ENCODE measurements at places on chromosomes 12 and 14.

DNA sequence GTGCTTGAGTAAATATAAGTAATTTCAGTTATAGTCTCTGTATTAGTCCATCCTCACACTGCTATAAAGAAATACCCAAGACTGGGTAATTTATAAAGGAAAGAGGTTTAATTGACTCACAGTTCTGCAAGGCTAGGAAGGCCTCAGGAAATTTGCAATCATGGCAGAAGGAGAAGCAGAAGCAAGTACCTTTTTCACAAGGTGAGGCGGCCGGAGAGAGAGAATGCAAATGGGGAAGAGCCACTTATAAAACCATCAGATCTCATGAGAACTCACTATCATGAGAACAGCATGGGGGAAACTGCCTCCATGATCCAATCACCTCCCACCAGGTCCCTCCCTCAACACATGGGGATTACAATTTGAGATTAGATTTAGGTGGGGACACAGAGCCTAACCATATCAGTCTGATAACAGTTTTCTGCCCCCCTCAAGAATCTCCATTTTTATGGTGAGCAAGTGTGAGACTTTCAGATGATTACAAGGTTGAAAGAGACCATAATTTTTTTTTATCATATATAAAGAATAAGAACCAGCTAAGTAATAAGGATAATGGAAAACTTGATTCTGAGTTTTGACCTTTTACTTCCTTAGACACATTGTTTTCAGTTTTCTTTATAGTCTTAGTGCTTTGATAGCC is 35.6 kb downstream of the LEMD3 start:
- H3K4me1 ChIP-seq = no peaks in the 10 kb centered on the region
- H3K27me3 ChIP-seq = no peaks in the 10 kb centered on the region
- no peak overlapping the region for H3K27ac ChIP-seq

GRCh38 chr14:49892301-49892635 is 614 bp upstream of the ARF6 start:
- peak overlapping the region; percentile 92 for H3K4me3 ChIP-seq
- DNase-seq = peak; percentile 87
- H3K27me3 ChIP-seq = no peaks in the 10 kb centered on the region
- H3K27ac ChIP-seq = peak overlapping the region; percentile 99

GRCh38 chr14:19823765-19824164 is 20.2 kb downstream of the OR4N2 start:
- H3K27ac ChIP-seq = no peak overlapping the region
- DNase-seq = no peak
- H3K4me1 ChIP-seq = no peaks in the 10 kb centered on the region
- no peaks in the 10 kb centered on the region for H3K36me3 ChIP-seq

- H3K27ac ChIP-seq = no peak overlapping the region
- no peak overlapping the region for H3K4me3 ChIP-seq
- no peaks in the 10 kb centered on the region for H3K27me3 ChIP-seq
- H3K4me1 ChIP-seq = peaks cover 5% of the 10 kb centered on the region
Measured at GRCh38 chr12:31663576-31663975, 4.1 kb downstream of the ETFBKMT start.

- no peaks in the 10 kb centered on the region for H3K4me1 ChIP-seq
- no peaks in the 10 kb centered on the region for H3K36me3 ChIP-seq
- no peak overlapping the region for H3K27ac ChIP-seq
- no peak overlapping the region for H3K4me3 ChIP-seq
- DNase-seq = no peak
- H3K27me3 ChIP-seq = no peaks in the 10 kb centered on the region
Measured at GRCh38 chr12:127998988-127999387, 268.0 kb upstream of the TMEM132C start.

GRCh38 chr14:34981743-34982420 is 910 bp upstream of the SRP54 start:
- H3K36me3 ChIP-seq = no peaks in the 10 kb centered on the region

DNA sequence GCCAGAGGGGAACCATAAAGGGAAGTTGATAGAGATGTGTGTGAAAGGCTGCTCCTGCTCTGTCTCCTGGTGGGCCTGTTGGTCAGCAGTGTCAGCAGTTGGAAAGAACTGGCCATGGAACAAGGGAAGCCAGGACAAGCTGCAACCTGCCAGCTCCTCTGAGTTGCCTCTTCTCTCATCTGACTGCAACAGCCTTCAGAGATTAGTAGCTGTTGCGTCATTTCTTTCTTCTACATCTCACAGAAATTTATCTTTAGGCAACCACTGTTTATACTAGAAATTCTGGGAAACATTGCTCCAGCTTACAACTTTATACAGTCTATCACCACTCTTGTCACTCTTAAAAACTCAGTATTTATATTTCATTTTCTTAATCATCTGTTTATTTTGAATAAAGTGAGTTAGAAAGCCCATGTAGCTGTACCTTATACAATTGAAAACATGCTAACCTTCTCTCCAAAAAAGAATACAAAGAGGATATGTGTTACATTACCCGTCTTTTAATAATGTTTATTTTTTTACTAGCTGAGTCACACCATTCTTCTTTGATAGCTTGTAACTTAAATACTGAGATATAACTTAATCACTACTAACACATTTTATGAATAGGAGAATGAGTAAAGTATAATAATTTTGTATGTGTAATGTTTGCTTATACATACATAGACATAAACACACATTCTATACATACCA is 224.2 kb downstream of the LRFN5 start:
- H3K27ac ChIP-seq = no peak overlapping the region
- DNase-seq = no peak
- no peaks in the 10 kb centered on the region for H3K4me1 ChIP-seq

GRCh38 chr12:131101006-131101405 is 147.3 kb downstream of the ADGRD1 start:
- no peak overlapping the region for H3K27ac ChIP-seq
- H3K27me3 ChIP-seq = no peaks in the 10 kb centered on the region
- no peak for DNase-seq
- H3K36me3 ChIP-seq = no peaks in the 10 kb centered on the region
- H3K4me1 ChIP-seq = peaks cover 53% of the 10 kb centered on the region

DNA sequence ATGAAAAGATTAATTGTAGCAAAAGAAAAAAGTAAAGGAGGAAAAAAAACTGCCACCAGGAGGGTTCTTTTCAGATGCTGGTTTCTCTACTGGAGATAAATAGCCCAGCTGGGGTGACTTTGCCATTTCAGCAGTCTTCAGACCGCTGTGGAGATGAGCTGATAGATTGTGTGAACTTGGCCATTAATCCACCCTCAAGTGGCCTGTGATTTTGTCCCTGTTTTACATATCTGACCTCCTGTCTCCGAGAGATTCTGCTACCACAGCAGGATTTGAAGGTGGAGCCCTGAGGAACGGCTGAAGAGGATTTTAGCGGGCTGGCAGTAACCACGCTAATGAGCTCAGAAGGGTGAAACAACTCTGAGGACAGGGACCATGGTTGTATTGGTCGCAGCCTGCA is 72.7 kb downstream of the WSCD2 start:
- no peak for DNase-seq
- H3K4me1 ChIP-seq = no peaks in the 10 kb centered on the region
- no peaks in the 10 kb centered on the region for H3K27me3 ChIP-seq
- H3K4me3 ChIP-seq = no peak overlapping the region

- peaks cover 18% of the 10 kb centered on the region for H3K4me1 ChIP-seq
- H3K4me3 ChIP-seq = no peak overlapping the region
- no peak overlapping the region for H3K27ac ChIP-seq
- DNase-seq = no peak
- H3K27me3 ChIP-seq = no peaks in the 10 kb centered on the region
- no peaks in the 10 kb centered on the region for H3K36me3 ChIP-seq
Measured at GRCh38 chr14:93909429-93910128, 17.6 kb upstream of the FAM181A start.

- no peaks in the 10 kb centered on the region for H3K27me3 ChIP-seq
- no peaks in the 10 kb centered on the region for H3K36me3 ChIP-seq
- no peak for DNase-seq
- H3K4me3 ChIP-seq = no peak overlapping the region
- H3K27ac ChIP-seq = no peak overlapping the region
Measured at GRCh38 chr12:69056743-69057515, 124.0 kb upstream of the CPM start.

DNA sequence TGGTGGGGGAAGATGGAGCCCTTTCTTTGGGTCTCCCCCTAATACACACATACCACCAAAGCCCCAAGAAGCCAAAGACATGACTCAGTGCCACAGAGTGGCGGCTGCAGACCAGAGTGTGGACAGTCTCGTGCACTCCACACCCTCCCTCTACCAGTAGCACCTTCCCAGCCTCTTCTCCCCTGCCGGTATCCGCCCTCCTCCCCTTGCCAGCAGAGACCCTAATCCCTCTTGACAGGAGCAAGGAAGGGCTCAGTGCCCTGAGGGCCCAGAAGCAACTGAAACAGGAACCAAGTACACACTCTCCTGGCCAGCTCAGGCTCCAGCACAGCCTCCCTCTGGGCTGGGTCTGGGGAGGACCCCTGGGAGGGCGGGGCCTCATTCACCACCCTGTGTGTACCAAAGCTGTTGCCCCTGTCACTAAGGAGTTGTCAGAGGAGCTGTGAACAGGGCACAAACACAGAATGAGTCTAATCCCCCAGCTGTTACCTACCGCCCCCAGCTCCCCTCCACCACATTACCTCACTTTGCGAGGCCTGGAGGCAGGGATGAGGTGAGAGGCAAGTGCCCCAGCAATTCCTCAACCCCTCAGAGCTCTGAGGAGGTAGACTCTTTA is 8.2 kb downstream of the SPRYD3 start:
- H3K27me3 ChIP-seq = no peaks in the 10 kb centered on the region
- peak overlapping the region; percentile 80 for H3K27ac ChIP-seq
- DNase-seq = no peak
- H3K4me1 ChIP-seq = peaks cover 47% of the 10 kb centered on the region
- peaks cover 92% of the 10 kb centered on the region for H3K36me3 ChIP-seq
- no peak overlapping the region for H3K4me3 ChIP-seq

GRCh38 chr12:50213439-50213838 is 46.3 kb upstream of the CERS5 start:
- H3K27me3 ChIP-seq = no peaks in the 10 kb centered on the region
- H3K36me3 ChIP-seq = peaks cover 4% of the 10 kb centered on the region
- no peak overlapping the region for H3K27ac ChIP-seq
- H3K4me1 ChIP-seq = peaks cover 3% of the 10 kb centered on the region
- DNase-seq = no peak

- no peaks in the 10 kb centered on the region for H3K36me3 ChIP-seq
- H3K27ac ChIP-seq = no peak overlapping the region
Measured at GRCh38 chr12:4051596-4051995, 178.4 kb upstream of the PARP11 start.

GRCh38 chr12:51275088-51275487 is 4.9 kb upstream of the SMAGP start:
- peaks cover 5% of the 10 kb centered on the region for H3K4me1 ChIP-seq
- H3K4me3 ChIP-seq = no peak overlapping the region
- H3K36me3 ChIP-seq = no peaks in the 10 kb centered on the region
- no peak for DNase-seq
- peaks cover 7% of the 10 kb centered on the region for H3K27me3 ChIP-seq

DNA sequence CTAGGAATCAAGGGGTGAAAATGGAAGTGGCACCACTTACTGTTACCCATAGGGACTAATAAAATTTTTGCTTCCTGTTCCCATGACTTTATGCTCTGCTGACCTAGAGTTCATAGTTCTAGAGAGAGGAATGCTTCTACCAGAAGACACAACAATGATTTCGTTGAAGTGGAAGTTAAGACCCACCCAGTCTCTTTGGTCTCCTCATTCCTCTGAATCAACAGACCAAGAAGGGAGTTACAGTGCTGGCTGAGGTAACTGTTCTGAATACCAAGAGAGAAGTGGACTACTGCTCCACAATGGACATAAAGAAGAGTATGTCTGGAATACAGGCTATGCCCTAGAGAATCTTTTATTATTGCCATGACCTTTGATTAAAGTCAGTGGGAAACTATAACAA is 23.5 kb upstream of the DYRK2 start:
- DNase-seq = no peak
- H3K36me3 ChIP-seq = no peaks in the 10 kb centered on the region
- no peaks in the 10 kb centered on the region for H3K4me1 ChIP-seq

- H3K4me3 ChIP-seq = no peak overlapping the region
- DNase-seq = no peak
- no peak overlapping the region for H3K27ac ChIP-seq
- H3K27me3 ChIP-seq = no peaks in the 10 kb centered on the region
Measured at GRCh38 chr12:91958816-91959215, 186.8 kb downstream of the BTG1 start.

- DNase-seq = no peak
- no peak overlapping the region for H3K27ac ChIP-seq
- no peaks in the 10 kb centered on the region for H3K36me3 ChIP-seq
- no peaks in the 10 kb centered on the region for H3K4me1 ChIP-seq
- no peaks in the 10 kb centered on the region for H3K27me3 ChIP-seq
Measured at GRCh38 chr14:65128096-65128495, 25.8 kb upstream of the MAX start.

GRCh38 chr12:39860695-39861094 is 241.1 kb upstream of the ABCD2 start:
- no peaks in the 10 kb centered on the region for H3K36me3 ChIP-seq
- H3K27me3 ChIP-seq = no peaks in the 10 kb centered on the region

- no peak for DNase-seq
- no peaks in the 10 kb centered on the region for H3K36me3 ChIP-seq
- H3K4me1 ChIP-seq = peaks cover 7% of the 10 kb centered on the region
- H3K27ac ChIP-seq = no peak overlapping the region
- H3K27me3 ChIP-seq = no peaks in the 10 kb centered on the region
- no peak overlapping the region for H3K4me3 ChIP-seq
Measured at GRCh38 chr12:117298648-117299225, 62.7 kb downstream of the NOS1 start.

DNA sequence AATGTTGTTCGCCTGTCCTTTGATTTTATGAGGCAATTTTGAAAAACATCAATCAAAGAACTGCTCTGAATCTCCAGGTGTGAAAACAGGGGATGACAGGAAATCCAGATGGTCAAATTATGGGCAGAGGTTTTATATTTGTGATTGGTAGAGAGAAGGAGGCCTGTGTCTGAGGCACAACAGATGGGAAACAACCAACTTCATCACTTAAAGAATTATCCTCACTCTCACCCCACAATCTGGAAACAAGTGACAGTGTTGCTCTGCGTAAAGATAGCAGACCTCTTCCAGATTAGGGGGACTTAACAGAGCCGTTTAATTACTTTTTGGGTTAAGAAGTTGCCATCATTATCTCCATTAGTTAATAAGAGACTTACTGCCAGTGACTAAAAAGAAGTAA is 64.1 kb upstream of the EGLN3 start:
- no peaks in the 10 kb centered on the region for H3K27me3 ChIP-seq
- DNase-seq = no peak
- no peak overlapping the region for H3K4me3 ChIP-seq

GRCh38 chr12:2501464-2502191 is 293.1 kb upstream of the FKBP4 start:
- no peak overlapping the region for H3K4me3 ChIP-seq
- H3K4me1 ChIP-seq = peaks cover 3% of the 10 kb centered on the region
- DNase-seq = no peak
- no peak overlapping the region for H3K27ac ChIP-seq
- no peaks in the 10 kb centered on the region for H3K27me3 ChIP-seq

- H3K27ac ChIP-seq = no peak overlapping the region
- no peak overlapping the region for H3K4me3 ChIP-seq
Measured at GRCh38 chr12:27343255-27344000, 10.8 kb downstream of the BMAL2 start.

GRCh38 chr12:89244536-89244935 is 107.8 kb downstream of the DUSP6 start:
- no peaks in the 10 kb centered on the region for H3K4me1 ChIP-seq
- H3K36me3 ChIP-seq = no peaks in the 10 kb centered on the region
- no peak for DNase-seq
- no peak overlapping the region for H3K27ac ChIP-seq
- H3K27me3 ChIP-seq = no peaks in the 10 kb centered on the region
- H3K4me3 ChIP-seq = no peak overlapping the region

GRCh38 chr12:3686463-3686862 is 66.4 kb downstream of the CRACR2A start:
- peaks cover 4% of the 10 kb centered on the region for H3K4me1 ChIP-seq
- H3K27ac ChIP-seq = no peak overlapping the region
- no peaks in the 10 kb centered on the region for H3K27me3 ChIP-seq
- H3K4me3 ChIP-seq = no peak overlapping the region
